ENCODE measurements at places on chromosomes 3 and 15. TPM values are rescaled to one million over a fixed set of nuclear protein-coding genes. Genes with fewer than 3 reads are reported as not detected.

Gene SOX2
- 95.6 TPM for total RNA-seq

Gene GATM
- total RNA-seq, result 13.0 TPM

Gene GPR62
- total RNA-seq, result 0.39 TPM

Gene DCP1A
- total RNA-seq, result 10.5 TPM

Gene FGD5
- 114 TPM for total RNA-seq

Gene MYLK
- total RNA-seq, result 5.2 TPM

DNA sequence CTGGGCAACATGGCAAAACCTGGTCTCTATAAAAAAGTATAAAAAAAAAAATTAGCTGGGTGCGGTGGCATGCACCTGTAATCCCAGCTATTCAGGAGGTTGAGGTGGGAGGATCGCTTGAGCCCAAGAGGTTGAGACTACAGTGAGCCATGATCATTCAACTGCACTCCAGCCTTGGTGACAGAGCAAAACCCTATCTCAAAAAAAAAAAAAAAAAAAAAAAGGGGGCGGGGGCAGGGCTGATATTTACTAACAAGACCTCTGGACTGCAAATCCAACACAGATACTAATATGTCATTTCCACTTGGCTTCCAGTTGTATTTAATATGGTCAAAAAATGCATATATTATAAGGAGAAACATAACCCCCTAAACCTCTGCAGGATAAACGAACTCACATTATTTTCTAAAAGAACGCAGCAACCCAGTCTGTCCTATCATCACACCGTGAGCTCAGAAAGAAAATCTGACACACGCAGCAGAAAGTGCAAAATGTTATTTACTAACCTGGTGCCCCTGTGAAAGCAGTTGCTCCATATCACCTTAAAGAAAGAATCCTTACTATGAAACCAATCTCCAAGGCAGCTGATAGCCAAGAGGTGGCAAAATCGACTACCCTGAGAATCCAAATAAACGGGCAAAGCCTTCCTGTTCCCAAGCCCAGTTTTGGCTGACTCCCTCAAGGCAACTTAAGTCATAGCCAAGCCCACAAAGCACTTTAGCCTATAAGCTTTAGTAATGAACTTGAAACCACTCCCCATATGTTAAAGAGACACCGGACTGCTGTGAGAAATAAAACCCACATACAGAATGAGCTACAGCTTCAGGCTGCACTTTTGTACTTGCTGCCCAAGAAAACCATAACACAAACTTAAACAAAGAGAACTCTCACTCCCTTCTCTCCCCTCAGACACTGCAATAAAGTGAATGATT, 39.3 kb downstream of the PLD1 start:
- ATAC-seq, result peak; percentile 51

DNA sequence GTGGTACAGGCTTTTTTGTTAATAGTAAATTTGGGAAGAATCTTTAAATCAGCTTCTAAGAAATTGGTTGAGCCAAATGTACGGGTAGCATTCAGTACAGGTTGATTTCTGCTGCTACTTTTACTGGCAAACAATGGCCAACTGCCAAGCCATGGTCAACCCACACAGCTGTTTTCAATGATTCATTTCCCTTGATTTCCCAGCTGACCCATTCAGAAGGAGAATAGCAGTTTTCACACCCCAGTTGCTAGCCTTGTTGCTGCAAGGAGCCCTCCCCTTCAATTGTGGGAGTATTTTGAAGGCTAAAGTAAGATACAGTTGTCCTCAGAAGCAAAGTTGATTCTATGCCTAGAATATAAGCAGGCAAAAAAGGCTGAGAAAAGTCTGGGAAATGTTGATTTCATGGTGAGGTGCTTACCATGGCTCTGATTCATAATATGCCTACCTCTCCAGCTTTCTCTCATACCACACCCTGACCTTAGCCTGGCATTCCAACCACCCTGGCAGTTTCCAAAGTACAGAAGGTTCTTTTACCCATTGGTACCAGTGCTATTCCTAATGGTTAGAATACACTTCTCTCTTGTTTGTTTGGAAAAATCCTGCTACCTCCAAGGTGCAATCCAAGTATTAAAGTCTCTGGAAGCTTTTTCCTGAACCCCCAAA, 320.3 kb upstream of the TGFBR2 start:
- ATAC-seq, result peak; percentile 56

DNA sequence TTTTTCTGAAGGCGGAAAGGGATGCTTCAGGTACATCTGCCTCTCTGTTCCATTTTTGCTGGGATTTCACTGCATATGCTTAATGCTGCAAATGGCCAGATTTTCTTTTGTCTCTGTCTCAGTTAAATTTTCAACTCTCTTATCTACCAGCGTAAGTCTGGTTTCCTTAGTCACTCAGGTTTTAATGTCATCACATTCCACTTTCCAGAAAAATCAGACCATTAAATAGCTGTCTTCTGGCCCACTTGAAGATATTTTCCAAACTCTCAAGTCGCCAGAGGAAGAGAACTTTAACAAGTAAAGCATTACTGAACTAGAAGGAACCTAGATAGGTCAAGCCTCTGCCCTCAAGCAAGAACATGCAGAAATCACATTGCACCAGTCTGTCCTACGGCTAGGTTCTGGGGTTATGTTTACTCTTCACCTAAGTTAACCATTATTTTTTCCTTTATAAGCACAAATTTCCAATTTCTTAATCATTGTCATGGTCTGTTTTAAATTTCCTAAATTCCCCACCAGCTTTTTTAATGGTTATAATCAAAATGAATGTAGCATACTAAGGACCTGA, 26.5 kb downstream of the AVEN start:
- ATAC-seq, result no peak

DNA sequence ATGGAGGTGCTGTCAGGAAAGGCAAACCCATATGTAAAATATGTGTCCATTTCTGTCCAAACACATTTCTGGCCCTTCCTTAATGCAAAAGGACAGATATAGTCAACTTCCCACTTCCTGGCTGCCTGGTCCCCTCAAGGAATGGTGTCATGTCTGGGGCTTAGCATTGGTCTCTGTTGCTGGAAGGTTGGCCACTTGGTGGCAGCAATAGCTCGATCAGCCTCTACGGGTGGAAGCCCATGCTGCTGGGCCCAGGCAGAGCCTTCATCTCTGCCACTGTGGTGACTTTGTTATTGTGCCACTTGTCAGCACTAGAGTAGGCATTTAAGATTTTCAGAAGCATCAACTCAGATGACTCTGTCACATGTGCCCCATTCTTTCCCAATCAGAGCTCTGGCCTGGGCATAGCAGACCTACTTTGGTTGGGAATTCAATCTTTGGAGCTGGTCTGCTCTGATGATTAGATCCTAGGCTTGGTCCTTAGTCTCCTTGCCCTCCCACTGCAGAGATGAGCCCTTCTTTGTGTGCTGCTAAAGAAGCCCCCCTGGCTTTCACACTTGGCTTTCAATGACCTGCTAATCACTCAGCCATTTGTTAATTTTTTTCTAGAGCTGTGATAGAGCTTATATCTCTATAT, 51.0 kb upstream of the SPSB4 start:
- peak; percentile 100 for ATAC-seq

DNA sequence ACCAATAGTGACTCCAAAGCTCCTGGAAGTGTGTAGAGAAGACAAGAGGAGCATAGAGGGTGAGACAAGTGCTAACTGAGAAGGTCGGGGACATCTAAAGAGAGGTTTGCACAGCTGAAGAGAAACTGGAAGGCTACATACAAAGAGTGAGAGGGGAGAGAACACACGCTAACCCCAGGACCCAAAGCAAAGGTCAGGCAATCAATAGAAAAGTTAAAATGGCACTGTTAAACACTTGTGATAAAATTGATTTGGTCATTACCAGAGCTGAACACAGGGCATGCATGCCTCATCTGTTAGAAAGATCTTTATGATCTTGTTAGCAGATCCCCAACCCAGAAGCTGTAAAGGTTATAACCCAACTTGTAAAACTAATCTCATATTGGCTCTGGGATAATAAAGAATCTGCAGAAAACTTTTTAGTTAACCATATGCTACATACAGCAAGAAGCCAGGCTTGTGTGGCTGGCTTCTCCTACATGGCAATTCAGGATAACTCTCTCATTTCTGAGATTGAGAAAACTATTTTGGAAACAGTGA, 212.6 kb upstream of the ICE2 start:
- no peak for ATAC-seq

GRCh38 chr3:170258105-170258487, 35.9 kb downstream of the PRKCI start:
- no peak for ATAC-seq

GRCh38 chr15:49273734-49274318, 103.8 kb downstream of the GALK2 start:
- ATAC-seq, result no peak

DNA sequence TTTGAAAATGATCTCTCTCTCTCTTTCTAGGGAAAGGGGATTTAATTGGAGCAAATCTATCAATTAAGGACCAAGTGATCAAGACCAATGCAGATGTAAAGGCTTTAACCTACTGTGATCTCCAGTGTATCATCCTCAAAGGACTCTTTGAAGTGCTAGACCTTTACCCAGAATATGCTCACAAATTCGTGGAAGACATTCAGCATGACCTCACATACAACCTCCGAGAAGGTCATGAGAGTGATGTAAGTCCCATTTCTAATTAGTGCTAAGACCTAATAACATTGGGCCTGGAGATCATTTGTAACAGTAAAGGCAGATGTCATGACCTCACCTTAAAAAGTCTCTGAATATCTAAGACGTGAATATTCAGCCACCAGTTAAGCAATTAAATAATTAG, 308.4 kb downstream of the KCNH8 start:
- no peak for ATAC-seq

DNA sequence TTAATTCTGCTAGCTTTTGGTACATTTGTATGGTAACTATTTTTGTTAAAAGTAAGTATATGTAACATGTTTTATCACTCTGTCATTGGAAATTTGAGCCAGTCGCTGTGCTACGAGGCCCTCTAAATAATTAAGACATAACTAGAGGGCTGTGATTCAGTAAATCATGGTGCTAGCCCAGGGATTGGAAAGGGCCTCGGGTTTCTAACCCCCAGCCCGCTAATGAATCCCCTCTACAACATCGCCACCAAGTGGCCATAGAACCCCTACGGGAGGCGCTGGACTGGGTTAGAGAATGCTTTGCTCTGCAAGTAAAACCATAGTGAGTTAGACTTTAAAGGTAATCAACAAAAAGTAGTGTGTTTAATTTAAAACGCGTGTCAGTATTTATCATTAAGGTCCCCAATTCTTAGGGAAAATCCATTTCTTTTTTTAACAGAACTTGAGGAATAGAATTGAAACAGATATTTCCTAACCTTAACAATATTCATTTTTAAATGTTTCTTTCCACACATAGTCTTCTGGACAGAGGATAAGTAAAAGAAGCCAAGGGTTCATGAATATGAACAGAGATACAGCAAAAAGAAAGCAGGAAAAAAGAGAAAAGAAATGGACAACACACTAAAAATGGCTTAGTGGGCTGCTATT, 744.7 kb downstream of the EPHA3 start:
- ATAC-seq, result peak; percentile 85

DNA sequence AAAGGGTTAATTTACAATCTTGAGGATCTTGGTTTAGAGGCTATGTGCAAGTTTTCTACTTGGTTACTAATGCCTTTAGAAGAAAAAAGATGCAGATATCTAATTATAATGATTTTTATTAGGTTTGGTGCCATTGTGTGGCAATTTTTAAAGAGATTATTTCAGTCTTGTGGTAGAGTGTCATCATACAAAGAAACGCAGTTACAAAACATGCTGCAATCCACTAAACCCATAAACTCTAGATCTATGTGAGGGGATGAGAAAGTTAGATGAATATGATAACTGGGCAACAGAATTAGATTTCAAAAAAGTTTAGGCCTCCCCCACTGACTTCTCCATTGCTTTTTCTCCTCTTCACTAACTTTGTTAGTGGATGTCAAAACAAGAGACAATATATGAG, 106.0 kb downstream of the ARPP21 start:
- no peak for ATAC-seq

GRCh38 chr3:193095366-193095765, 145.7 kb upstream of the PLAAT1 start:
- peak; percentile 47 for ATAC-seq

GRCh38 chr3:3110299-3110630, at the start of gene IL5RA:
Gene IL5RA (minus strand): TSS chr3:3110374. CDS start chr3:3104984, 5,390 bp downstream.
- peak; percentile 89 for ATAC-seq

- no peak for ATAC-seq
These were observed 12.5 kb downstream of the PCOLCE2 start for GRCh38 chr3:142876417-142876816.

GRCh38 chr3:72031581-72031980, 246.6 kb upstream of the PROK2 start:
- ATAC-seq, result no peak

- peak; percentile 93 for ATAC-seq
These were observed 377.1 kb upstream of the PROK2 start for GRCh38 chr3:72161881-72162595.

DNA sequence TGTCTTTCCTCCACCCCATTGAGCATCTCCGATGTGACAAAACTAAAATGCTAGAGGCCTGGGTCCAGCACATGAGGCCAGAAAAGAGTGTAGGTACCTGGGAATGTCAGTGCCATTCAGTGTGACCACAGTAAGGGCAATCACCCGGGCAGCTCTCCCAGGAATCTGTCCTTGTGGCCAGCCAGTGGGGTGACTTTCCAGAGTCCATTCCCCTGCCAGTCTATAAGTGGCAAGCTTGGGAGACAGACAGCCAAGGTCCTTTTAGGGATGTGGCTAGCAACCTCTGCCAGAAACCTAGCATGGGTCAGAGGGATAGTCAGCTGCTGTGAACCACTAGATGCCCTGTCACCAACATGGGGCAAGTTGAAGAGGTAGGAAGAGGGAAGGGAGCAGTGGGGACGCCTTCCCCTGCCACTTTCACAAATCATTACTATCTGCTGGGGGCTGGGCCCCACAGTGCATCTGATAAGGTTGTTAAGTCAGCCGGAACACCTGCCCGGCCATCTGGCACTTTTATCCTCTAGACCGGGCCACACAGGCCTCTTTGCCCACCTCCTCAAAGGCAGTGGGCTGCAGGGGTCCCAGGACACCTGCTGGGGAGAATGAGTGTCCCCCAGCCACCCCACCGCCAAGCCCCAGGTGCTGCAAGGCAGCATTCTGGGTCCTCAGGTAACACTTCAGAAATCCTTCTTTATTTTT, 24.8 kb upstream of the DET1 start:
- ATAC-seq, result no peak

GRCh38 chr3:132255041-132255745, 62.0 kb upstream of the ACP3 start:
- ATAC-seq, result no peak

GRCh38 chr3:34872406-34872805, 766.9 kb upstream of the ARPP21 start:
- ATAC-seq, result no peak

- ATAC-seq, result no peak
These were observed 5.9 kb upstream of the TKT start for GRCh38 chr3:53261712-53262111.

GRCh38 chr3:69142090-69142489, 19.7 kb upstream of the LMOD3 start:
- ATAC-seq, result no peak

DNA sequence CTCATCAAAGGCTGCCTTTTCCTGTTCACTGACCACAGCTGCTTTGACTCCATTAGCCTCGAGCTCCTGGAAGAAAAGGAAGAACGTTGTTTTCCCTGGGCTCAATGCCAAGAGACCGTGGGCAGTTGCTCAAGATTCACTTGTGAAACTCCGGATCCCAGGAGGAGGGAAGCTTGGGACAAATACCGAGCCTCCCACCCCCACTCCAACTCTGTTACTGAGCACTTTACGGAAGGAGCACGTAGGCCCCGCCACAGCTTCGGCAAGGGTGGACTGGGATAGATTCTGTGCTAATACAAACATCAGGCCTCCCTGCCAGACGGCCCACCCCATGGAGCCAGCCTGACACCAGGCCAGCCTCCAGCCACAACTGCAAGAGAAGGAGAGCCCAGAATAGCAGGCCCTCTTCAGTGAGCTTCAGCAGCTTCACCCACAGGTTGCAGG, 10.8 kb upstream of the FANCD2 start:
- ATAC-seq, result no peak

All from motor neuron (in vitro differentiated cells).